ENCODE measurements at places on chromosomes 7 and 10.

DNA sequence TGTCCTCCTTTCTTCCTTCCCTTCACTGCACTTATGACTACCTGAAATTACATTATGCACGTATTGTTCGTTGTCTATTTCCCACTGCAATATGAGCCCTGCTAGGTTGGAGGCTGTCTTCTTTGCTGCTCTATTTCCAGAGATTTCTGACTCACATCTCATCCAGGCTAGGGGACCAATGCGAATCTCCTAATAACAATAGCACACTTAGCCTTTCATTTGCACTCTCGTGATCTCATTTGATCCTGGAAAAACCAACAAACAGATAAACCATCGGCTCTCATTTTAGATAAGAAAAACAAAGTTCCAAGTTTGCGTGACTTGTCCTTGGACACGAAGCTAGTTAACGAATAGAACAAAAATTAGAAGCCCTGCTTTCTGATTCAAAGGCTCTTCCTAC lies 1.4 kb downstream of the ZNF438 start:
- no peak for DNase-seq

- no peak for DNase-seq
These were observed 139.1 kb downstream of the BICC1 start for GRCh38 chr10:58651742-58652141.

- no peak for DNase-seq
These were observed 10.8 kb downstream of the BLVRA start for GRCh38 chr7:43769281-43769680.

GRCh38 chr7:112105584-112106530 lies 100.3 kb downstream of the DOCK4 start:
- DNase-seq: no peak

DNA sequence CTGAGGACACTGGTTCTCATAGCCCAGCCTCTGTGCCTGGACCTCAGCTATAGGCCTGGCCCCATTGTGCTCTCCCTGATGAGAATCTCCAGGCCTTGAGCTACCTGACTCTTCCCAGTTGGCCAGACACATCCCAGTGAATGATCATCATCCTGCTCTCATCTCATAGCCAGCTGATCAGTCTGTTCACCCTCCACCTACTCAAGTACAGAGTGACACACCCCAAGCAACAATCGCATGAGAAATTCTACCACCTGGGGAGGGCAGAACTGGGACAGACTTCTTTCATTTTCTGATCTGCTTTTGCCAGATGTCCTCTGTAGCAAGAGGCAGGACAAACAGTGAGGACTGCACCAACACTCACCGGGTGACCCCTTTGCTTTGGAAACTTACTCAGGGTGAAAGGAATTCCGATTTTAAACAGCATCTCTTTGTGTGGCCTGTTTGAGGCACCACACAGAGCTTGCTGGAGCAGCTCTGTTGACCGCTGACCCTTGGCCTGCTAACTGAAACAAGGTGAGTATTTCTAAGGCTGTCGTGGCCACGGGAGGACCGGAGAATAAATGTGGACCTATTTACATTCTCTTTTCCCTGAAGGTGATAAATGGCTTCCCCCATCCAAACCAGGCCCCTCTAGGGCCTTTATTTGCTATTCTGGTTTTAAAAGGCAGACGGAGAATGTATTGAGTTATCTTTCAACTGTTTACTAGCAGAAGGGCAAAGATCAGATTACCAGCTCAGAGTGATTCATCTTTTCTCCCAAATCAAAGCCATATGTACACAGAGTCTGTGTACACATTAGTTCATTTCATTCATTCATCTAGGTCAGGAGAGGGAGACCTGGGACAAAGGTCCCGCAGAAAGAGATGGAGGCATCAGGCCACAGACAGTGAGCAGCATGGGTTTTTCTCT lies 181.4 kb upstream of the TNS3 start:
- peak; percentile 69 for DNase-seq

- no peak for DNase-seq
These were observed 369.4 kb downstream of the INHBA start for GRCh38 chr7:41333511-41333910.

- no peak for DNase-seq
These were observed 545 bp upstream of the COMTD1 start for GRCh38 chr10:75236178-75236825.

GRCh38 chr7:134279336-134279735 lies 37.4 kb downstream of the SLC35B4 start:
- DNase-seq: no peak

- DNase-seq: no peak
These were observed 102.7 kb downstream of the ZNF248 start for GRCh38 chr10:37754538-37755323.

DNA sequence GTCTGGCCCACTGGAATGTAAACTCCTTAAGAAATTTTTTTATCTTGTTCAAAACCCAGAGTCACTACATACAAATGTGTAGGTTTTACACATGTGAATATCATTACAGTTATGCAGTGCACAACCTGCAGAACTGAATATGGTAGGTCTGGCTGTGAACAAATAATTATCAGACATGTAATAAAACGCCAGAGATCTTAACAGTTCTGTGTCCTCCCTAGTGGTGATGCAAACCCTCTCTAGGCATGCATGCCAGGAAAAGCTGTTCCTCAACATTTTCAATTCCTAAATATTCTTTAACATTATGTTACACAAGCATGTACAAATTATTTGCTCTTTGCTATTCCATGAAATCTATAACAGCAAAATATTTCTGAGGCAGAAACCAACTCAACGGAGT lies 124.6 kb downstream of the IMMP2L start:
- no peak for DNase-seq

GRCh38 chr10:132111871-132112341 lies 46.2 kb downstream of the JAKMIP3 start:
- DNase-seq: no peak

DNA sequence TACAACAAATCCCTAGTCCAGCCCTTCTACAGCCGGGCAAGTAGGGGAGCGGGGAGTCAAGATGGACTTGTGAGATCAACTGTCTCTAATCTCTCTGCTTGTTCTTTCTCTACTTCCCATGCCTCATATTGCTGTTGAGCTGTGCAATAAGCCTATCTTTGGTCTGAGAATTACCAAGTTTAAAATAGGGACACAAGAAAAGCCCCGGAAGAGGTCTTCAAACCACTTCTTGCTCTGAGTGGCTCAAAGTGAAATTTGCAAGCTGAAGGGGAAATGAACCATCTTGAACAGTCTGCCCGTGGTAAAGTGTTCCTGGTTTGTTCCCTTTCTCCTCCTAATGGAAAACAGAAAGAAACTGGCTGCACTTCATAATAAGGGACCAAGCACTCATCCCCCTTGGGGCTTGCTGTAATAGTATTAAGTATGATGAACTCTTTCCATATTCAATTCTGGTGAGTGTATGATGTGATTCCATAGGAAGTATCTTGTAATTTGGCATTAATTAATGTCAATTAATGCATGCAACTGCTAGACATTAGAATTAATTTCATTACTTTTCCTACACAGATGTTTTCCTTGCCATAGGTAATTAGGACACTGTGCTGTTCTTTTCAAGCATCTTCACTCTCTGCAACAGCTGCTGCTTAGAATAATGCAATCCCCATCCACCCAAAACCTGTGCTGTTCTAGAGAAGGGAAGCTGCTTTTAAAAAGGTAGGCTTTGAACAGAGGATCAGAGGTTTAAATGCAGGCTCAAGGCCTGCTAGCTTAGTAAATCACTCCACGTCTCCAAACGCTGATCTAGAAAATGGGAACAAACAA lies 449.6 kb downstream of the SORCS1 start:
- no peak for DNase-seq

DNA sequence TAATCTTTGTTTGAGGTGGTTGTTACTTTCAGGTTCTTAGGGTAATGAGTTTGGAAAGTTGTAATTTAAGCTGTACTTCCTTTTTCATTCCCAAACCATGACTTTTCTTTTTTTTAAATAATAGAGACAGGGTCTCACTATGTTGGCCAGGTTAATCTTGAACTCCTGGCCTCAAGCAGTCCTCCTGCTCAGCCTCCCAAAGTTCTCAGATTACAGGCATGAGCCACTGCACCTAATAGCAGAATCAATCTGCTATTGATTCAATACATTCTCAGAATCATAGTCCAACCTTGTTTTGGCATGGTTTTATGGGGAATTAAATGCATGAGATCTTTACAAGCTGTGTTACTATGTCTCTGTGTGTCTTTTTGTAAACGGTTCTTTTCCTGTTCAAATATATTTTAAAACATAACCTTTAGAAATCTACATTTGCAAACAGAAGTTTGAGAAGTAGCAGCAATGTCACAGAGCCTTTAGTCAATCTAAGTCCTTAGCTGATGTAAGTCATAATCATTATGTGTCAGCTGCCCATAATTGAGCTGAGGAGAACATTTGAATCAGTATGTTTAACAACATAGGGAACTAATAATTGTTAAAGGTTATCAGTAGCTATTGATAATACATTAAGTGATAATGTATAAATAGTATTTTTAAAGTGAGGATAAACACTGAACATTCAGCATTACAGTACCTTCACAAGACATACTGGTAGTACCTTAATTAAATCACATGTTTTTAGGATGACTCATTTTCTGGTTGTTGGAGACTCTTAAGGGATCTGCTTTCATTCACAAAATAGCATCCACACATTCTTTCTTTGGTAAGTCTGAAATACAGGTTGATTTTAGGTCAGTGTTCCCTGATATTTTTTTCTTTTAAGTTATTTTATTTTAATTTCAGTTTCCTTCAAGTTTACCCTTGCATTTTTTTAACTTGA lies 8.8 kb downstream of the INPP5F start:
- no peak for DNase-seq

DNA sequence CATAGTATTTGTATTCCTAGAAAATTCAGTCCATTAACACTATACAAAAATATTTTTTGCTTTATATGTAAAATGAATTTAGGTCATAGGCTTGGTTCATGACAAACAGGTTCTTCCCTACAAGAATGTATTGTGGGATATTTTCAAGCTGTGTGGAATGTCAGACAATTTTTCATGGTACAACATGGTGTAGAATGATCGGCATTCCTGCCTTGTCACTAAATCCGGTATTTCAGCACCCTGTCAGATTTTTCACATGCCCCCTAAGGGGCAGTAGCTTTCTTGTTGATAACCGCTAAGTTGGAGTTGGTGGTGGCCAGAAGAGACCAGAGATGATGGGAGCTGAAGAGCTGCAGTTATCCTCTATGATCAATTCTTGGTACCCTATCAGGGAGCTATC lies 154.3 kb downstream of the SORCS3 start:
- no peak for DNase-seq

DNA sequence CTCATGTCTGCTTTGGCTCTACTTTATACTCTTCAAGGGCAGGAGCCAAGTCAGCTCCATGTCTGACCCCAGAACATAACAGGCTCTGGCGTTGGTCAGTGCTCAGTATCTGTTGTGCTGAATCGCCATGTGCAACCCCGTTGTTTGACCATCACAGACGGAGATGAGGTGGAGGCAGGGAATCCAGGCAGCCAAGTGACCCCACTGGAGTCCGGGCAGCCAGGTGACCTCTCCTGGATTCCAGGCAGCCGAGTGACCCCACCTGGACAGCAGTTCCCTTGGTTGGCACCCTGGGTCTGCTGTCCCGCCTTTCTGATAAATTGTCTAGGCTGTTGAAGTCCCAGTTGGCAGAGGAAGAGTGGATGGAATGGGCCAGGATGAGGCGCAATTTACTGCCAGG lies 232.2 kb downstream of the TCERG1L start:
- DNase-seq: no peak

DNA sequence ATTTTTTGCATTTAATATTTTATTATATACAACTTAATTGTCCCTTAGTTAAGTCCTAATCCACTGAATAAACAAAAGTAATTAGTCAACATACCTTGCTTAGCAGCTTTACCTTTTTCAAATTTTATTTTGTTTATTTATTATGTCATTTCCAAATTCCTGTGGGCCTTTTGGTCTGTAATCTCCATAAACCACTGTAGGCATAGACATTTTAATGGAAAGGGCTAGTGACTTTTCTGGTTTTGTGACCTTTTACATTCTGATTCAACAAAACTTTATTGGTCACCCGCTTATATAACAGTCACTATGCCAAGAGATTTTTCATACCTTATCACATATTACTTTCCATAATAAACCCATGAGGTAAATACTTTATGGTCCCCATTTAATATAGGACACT lies 181.3 kb upstream of the PRPS1L1 start:
- DNase-seq: no peak

GRCh38 chr7:123673752-123674398 lies 18.2 kb downstream of the LMOD2 start:
- no peak for DNase-seq

- DNase-seq: no peak
These were observed 27.6 kb downstream of the TMEM248 start for GRCh38 chr7:66948480-66949109.

DNA sequence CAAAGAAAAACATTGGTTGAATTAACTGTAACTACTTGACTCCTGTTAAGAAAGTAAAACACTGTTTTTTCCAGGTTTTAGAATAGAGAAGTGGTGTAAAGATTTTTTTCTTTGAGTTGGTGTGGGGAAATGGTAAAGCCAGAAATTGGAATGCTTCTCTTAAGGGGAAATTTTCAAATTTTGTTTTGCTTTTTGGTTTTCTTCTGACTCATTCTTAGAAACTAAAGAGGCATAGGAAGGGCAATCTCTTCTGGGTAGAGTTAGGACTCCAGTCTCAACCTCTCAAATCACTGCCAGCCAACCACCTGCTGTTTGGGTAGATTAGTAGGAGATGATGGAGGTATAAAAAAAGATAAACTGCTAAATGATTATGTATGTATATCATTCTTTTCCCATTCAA lies 47.7 kb upstream of the STRIP2 start:
- DNase-seq: no peak

DNA sequence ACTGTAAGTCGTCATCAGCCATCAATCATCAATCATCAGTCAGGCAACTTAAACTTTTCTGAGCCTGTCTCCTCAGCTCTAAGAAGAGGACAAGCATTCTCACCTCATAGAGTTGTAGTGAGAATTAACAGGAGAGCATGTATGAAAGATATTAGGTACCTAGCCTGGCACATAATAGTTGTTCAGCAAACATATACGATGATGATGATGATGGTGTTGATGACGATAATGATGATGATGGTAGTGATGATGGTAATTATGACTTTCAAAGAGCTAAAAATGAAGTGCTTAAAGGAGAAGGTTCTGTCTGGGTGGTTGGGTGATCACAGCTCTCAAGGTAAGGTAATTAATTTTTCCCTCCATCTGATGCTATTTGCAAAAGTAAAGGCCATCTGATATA lies 55.1 kb upstream of the ADRB1 start:
- DNase-seq: no peak

DNA sequence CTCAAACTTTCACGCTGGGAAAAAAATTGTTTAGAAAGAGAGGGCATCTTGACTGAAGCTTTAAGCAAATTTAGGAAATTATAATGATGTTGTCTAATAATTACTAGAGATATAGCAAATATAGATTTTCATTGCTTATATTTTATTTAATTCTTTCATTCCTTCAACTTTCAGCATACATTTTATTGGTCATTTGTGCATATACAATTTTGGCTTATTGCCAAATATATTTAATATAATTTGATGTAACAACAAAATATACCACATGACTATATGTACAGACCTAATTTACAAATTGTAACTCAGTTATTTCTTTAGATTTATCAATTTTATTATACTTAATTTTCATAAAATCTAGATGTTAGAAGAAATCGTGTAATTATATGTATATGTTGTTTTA lies 390.1 kb downstream of the ATRNL1 start:
- DNase-seq: no peak
